COR-L47 (cell line): ENCODE measurements at places on chromosomes 6 and 20.

- no peak for DNase-seq
Measured at GRCh38 chr20:64033981-64034493, 1.9 kb upstream of the C20orf204 start.

- no peak for DNase-seq
Measured at GRCh38 chr20:59230385-59230784, 66.8 kb downstream of the ZNF831 start.

GRCh38 chr20:36819659-36820058, 46.1 kb upstream of the DSN1 start:
- peak; percentile 20 for DNase-seq

GRCh38 chr6:87600576-87600975, 10.6 kb downstream of the ORC3 start:
- no peak for DNase-seq

DNA sequence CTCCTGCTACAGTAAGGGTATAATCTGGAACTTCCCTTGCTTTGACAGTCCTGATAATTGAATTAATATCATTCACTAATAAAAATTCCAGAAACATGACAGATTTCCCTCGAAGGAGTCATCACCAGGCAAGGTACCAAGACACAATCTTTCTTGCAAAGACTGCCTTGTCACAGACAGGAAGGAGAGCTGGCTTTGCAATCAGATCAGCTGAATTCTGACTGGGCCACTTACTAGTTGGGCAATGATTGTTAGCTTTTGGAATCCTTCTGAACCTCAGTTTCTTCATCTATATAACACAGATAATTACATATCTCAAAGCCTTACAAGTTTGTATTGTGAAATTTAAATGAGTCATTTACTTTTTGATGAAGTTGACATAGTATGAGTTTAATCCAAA, 344.2 kb downstream of the RFPL4B start:
- DNase-seq, result no peak

GRCh38 chr20:6769903-6770785, 2.7 kb downstream of the BMP2 start:
- no peak for DNase-seq

DNA sequence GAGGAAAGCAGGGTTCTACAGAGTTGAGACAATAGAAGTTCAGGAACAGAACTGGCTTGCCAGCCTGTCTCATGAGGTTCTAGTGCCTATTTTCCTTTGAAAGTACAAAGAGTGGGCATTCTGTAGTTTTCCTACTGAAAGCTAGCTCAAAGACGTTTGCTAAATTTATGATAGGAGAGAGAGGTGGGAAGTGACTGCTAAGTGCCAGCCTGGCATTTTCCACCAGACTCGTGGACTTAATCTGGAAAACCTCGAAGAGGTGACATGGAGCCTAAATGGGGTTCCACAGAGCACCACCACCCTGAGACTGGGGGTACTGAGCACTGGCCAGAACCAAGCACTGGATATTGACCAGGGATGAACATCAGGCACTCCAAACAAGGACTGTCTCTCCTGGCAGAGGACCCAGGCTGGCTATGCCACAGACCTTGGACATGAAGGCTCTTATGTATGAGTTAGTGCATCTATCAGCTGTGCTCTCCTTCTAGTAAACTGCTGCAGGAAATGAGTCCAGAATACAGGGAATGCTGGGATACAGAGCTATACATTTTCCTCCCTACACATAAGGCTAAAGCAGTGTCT, 7.1 kb downstream of the PEX6 start:
- DNase-seq, result no peak

GRCh38 chr6:20058121-20058905, 154.0 kb downstream of the MBOAT1 start:
- no peak for DNase-seq

- no peak for DNase-seq
Measured at GRCh38 chr20:62150310-62150575, 6.7 kb downstream of the SS18L1 start.

GRCh38 chr6:31979238-31979898, 2.5 kb upstream of the C4A start:
- no peak for DNase-seq

DNA sequence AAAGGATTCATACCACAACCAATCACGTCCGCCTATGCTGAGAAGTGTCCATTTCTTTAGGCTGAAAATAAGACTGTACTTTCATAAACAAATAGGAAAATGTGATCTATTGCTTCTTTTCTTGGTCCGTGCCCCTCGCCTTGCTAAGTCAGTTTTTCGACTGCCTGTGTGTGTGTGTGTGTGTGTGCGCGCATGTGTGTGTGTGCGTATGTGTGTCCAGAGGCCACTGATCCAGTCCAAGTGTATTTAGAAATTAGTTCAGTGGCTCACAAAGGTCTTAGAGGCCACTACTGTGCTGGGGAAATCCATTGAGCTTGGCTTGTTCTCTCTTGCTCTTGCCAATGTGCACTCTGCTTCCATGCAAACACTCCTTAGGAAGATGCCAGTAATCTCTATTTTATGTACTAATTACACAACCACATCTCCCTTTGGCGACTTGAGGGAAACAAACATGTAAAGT, 50.5 kb downstream of the SLC22A23 start:
- no peak for DNase-seq

GRCh38 chr6:75602246-75603105, 796 bp downstream of the SENP6 start:
- DNase-seq, result peak; percentile 39

DNA sequence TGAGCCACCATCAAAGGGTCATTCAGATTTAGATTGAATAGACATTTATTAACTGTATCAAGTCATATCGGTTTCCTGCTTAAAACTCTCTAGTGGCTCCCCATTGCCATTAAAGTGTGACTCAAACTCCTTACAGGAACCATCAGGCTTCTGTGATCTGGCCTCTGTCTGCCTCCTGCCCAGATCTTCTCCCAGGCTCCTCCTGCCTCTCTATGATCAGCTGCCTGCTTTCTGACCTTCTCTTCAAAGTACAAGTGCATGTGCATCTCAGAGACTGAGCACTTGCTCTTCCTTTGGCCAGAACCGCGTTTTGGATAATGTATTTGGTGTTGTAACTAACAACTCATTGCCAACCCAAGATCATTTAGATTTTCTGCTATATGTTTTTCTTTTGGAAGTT, 52.7 kb downstream of the IL20RA start:
- DNase-seq, result no peak

GRCh38 chr6:79894939-79895338, 52.4 kb downstream of the ELOVL4 start:
- DNase-seq, result peak; percentile 2

- DNase-seq, result no peak
Measured at GRCh38 chr6:41360314-41360685, 24.9 kb downstream of the NCR2 start.

- no peak for DNase-seq
Measured at GRCh38 chr6:35735452-35735851, 1.4 kb upstream of the ARMC12 start.

DNA sequence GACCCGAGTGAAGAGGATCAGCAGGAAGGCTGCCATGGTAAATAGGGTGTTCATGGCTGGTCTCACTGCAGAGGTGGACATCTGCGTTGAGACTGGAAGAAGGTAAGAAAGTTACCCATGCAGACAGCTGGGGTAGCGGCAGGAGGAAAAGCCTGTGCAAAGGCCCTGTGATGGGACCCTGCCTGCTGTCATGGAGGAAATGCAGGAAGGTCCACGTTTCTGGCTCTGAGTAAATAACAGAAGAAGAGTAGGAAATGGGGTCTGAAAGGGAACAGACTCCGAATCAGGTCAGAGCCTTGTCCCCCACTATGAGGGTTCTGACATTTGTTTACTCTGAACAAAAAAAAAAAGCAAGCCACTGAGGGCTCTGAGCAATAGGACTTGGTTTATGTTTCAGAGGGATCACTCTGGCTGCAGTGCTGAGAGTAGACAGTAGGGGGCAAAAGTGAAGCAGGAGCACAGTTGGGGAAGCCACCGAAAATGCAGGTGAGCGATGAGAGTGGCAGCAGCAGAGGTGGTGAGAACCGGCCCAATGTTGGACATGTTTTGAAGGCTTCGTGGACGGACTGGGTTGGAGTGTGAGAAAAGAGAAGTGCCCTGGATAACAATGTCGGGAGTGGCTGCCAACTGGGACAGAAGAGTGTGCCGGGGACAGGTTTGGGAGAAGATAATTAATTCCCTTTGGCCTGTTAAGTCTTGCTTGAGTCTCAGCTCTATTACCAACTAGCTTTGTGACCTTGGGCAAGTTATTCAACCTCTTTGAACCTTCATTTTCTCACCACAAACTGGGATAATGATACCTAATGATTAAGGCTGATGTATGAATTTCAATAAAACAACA, 57.9 kb upstream of the MAP7 start:
- no peak for DNase-seq

DNA sequence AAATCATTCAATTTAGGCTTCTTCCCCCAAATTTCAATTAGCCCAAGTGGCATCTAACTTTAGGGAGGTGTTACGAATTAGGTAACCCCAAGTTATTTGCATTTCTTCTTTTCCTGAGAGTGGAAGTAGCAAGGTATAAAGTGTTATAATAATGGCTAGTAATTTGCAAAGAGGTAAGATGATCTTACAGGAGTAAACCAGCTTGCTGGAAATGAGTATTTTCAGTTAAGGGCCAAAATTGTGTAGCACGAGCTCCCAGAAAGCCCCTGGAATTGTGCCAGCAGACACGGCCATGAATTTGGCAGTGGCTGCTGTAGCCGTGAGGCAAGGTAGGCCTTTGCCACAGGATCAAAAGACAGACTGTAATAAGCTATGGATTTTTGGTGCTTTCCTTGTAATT, 38.0 kb downstream of the CITED2 start:
- DNase-seq, result peak; percentile 52

GRCh38 chr6:82608781-82609180, 245.2 kb downstream of the TPBG start:
- DNase-seq, result no peak

DNA sequence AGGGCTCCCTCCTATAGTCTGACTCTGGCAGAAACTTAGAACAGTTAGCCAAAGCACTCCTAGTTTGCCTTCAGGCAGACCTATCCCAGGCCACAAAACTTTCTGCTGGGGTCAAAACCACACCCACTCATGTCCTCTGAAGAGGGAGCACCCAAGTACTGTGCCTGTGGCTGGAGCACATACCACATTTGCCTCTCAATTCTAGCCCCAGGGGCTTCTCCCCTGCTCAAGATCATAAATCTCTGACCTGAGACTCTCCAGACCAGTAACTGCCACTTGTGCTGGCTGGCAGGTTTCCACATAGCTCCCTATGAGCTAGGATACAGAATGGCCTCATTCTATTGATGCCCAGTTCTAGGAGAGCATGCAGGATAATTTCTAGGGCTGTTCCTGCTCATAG, 781.0 kb downstream of the EYS start:
- no peak for DNase-seq

- no peak for DNase-seq
Measured at GRCh38 chr20:45998761-45999160, 9.9 kb upstream of the MMP9 start.

DNA sequence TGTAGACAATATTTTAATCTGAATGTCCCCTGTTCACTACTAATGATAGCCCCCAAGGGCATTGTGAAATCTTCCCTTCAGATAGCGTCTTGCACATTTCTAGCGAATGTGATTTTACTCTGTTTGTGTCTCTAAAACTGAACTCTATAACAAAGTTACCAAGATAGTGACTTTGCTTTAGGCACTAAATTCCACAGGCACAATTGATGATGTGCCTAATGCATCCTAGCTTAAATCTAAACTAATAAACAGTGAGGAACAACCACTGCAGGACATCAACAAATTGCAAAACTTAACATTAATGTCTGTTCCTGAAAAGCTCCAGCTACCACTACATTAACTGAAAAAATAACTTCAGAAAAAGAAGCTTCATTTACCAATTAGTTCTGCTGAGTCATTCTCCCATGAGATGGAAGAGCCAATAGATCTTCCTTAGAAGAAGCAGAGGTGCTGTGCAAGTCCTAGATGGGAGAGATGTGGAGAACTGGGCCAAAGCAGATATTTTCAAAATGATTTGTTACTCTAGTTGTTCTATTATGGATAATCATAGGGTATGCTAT, 1065.0 kb downstream of the EPHA7 start:
- DNase-seq, result no peak

DNA sequence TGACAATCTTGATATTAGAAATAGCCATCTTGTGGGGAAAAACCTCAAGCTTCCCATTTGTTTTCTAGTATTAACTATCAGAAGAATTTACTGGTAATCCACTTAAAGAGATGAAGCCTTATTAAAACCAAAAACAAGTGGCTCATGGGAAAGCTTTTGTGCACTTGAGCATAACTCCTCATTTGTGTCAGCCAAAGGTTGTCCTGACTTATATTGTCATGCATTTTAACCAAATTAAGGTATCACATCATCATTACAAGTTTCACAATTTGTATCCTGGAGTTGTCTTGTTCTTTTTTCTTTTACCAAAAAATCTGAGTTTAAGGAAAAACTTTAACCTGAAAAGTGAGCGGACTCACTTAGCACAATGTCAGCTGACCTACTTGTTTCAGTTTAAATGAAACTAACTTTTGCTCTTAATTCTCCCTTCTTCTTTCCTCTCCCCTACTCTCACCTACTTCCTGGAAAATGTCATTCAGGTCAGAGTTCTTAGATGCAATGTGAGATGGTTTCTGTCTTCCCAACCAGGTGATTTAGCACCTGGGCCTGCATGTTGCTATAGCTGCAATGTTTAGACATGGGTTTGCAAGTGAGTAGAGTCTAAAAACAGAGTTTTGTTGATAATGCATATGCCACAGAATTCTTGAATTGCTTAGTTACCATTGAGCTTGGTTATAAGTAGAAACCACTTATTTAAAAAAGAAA, 82.8 kb downstream of the TNFAIP3 start:
- no peak for DNase-seq

GRCh38 chr6:156957931-156958547, 180.9 kb downstream of the ARID1B start:
- no peak for DNase-seq

DNA sequence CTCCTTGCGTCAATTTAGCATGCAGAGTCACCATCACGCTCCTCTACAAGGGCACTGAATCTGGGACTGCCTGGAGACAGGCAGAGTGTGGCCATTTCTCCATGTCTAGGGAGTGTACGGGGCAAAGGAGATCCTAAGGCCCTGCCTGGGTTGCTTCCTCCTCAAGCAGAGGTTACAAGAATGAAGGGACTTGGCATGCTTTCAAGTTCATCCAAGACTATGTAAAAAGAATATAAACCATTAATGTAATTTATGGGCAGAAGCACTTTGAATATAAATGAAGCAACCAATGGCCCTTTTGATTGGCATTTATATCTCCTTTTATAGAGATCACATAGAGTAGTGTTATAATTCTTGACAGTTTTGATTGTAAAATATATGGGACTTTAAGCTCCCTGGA, 137.5 kb downstream of the BTBD3 start:
- no peak for DNase-seq

DNA sequence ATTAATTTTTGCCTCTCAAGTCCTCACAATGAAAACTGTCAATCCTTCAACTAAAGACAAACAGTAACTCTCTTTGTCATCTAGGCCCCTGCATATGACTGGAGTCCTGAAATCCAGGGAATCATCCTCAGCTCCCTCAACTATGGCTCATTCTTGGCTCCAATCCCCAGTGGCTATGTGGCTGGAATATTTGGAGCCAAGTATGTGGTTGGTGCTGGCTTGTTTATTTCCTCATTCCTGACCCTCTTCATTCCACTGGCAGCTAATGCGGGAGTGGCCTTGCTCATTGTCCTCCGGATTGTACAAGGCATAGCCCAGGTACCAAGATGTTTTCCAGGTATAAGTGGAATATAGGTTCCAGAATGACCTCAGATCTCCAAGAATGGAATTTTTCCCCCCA, 15.4 kb downstream of the SLC17A4 start:
- no peak for DNase-seq

GRCh38 chr20:10419550-10420133, 14.4 kb downstream of the MKKS start:
- no peak for DNase-seq
